ENCODE measurements at places on chromosomes 5 and 9.

DNA sequence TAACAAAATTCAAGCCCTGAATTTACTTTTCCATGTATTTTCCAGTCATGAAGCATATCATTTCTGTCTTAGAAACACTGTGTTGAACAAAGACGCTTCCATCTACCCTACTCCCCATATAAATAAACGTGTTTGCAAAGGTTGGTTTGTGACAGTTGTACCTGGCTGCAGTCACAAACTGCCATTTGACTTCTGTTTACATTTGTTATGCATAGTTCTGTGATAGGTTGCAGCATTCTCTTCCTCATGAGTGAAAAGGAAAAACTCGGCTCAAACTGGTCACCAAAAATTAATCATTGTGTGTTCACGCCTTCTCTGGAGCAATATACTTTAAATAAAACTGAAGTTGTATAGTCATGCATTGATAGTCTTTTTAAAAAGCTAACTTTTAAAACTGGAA is 69.3 kb upstream of the MOCS2 start:
- DNase-seq: no peak

- no peak for DNase-seq
These were observed 11.8 kb downstream of the IL6ST start for GRCh38 chr5:55982957-55983381.

DNA sequence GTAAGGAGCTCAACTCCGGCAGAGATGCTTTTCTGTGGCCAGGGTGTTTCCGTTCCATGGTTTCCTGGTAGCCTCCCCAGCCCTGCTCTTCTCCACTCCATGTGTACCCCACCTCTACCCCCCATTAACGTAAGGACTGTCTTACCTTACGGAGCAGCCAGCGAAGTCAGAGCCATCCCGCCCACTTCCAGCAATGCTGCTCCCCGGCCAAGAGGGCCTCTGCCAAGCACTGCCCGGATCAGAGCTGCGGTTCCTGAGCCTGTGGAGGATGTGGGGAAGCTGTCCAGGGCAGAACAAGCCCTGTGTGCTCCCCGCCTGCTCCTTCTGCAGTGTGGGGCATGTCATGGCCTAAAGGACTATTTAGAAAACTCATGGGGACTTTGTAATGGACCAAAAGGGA is 261.2 kb downstream of the GADD45G start:
- DNase-seq: no peak

DNA sequence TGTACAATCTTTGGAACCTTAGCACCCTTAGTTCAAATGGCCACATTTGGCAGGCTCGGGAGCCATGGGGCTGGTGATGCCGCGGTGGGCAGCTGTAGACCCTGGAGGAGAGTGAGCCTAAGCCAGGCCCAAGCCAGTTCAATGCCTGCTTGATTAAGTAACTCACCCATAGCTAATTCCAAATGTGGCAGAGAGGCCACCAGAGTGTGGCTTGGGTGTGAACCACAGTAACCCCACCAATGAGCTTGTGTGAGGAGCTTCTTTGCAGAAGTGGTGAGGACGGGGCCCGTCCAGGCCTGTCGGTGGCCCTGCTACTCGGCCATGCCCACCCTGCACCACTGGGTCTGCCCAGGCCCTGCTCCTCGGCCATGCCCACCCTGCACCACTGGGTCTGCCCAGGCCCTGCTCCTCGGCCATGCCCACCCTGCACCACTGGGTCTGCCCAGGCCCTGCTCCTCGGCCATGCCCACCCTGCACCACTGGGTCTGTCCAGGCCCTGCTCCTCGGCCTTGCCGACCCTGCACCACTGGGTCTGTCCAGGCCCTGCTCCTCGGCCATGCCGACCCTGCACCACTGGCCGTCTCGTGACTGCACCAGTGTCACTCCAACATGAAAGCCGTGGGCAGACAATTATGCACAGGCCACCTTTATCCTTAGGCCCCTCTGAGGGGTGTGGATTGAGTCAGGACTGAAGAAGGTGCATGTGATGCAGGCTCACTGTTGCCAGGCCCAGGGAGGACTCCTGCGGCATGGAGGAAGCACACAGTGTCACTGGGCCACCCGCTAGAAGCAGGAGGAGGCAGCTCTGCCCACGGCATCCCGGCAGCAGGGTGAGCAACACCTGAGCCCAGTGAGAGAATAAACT is 75.4 kb downstream of the MRPL36 start:
- DNase-seq: no peak

DNA sequence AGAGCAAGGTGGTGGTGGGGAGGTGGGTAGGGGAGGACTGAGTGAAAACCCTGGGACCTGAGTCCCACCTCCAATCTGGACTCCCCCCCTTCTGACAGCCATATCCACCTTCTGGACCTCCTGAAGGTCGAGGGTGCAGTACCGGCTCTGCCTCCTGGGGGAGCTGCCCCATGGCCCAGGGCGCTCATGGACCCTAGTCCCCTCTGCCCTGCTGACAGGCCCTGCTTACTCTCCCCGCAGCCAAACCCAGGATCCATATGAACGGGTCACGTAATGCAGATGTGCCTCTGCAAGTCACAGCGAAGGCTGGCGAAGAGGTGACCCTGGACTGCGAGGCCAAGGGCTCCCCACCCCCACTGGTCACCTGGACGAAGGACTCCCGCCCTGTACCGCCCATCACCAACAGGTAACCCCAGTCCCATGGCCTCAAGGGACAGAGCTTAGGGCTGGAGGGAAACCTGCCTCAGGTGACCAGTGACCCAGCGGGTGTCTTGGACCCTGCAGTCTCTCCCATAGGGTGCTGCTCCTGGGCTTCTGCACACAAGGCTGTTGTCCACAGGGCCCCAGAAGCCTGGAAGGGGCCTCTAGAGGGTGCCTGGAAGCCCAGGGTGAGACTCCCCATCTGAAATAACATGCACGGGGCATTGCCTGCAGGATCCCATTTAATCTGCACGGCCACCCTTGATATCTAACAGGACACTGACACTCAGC is 61.7 kb downstream of the HMCN2 start:
- DNase-seq: peak; percentile 70

- no peak for DNase-seq
These were observed 138.1 kb downstream of the C5orf15 start for GRCh38 chr5:133830281-133830680.

- DNase-seq: no peak
These were observed 76.7 kb upstream of the GDNF start for GRCh38 chr5:37916525-37916924.

DNA sequence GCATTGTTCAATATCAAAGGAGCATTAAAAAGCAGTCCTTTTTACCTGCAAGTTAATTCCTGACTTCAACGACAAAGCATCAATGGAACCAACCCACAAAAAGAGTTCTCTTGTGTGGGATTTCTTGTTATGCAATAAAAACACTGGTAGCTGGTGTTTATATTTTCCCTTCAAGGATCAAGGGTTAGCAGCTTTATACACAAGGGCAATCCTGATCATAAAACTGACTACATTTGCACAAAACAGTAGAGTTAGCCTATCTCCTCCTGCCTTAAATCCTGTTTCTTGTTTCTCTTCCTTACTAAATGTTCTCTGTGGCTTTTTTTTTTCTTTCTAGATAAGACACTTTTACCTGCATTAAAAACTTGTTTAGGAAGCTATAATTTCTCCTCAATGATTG is 306.4 kb downstream of the SLCO4C1 start:
- DNase-seq: no peak

GRCh38 chr5:34756781-34757624 is 82.0 kb upstream of the TTC23L start:
- no peak for DNase-seq

DNA sequence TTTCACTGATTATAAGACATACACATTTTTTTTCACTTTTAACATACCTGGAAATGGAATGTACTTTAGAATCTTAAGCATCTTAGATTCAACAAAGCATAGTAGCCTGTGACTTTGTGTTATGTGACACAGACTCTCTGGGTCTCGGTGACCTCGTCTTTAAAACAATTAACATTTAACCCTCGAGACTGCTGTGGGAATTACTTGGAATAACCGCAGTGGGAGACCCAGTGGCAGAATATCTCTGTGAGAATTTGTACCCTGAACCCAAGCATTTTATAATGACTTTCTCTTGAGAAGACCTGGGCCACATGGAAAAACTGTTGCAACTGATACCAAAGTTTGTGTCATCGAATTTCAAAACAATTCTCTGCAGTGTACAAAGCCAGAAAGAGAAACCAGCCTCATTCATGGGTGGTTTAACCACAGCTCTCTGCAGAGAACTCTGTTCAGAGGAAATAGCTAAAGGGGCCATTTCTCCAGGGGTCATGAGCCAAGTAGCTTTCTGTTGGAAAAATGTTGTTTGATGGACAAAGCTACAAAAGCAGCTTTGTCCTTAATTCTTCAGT is 10.0 kb upstream of the RETREG1 start:
- no peak for DNase-seq

DNA sequence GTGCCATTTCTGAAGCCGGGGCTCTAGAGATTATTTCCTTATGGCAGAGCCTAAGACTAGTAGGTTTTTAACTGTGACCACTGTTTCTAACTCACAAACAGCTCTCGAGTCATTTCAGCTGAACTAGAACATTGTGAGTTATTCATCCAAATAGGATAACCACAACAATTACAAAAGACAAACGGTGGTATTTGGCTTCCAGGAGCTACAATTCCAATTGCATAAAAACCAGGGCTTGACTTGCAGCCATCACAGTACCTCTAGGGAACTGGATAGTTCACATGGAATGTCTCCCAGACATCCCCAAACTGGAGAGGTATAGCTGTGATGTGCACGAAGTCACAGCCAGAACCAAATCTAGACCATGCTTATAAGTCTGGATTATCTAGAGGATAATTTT is 224.8 kb downstream of the FAM114A2 start:
- DNase-seq: no peak

DNA sequence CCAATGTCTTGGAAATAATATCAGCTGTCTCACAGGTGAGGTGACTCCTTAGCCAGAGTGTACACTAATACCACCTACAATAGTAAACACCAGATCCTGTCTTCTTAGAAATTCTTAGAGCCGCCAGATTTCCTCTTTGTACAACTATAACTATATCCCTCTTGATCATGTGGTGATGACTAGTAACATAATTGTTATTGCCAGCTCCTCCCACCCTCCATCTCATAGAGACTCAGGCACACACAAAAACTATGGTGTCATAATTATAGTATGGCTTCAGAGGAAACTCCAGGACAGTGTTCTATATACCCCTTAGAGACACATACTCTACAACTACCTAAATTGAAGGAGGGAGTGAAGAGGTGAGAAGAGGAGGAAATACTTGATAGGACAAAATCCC is 33.1 kb downstream of the PGGT1B start:
- DNase-seq: no peak

DNA sequence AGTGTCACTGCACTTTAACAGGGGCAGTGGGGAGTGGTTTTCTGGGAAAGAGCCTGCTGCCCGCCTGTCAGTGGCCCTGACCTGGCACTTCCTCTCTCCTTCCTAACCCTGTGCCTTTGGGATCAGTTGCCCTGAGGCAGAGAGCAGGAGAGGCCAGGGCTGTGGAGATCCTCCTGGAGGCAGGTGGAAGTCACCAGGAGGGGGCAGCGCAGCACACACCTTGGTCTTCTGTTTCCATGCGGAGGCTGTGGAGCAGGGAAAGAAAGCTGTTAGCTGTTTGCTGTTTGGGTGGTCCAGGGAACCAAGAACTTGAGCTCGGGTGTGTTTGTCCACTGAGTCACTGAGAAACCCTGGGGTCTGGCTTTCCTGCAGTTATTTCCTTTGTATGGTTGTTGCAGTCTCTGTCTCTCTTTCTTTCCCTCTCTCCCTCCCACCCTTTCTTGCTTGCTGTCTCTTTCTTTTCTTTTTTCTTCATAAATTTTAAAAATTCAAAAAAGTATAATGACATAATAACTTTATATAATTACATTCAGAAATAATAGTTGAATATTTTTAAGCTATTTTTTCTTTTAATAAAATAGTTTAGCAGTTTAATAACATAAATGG is 28.1 kb downstream of the NTRK2 start:
- peak; percentile 26 for DNase-seq

- DNase-seq: no peak
These were observed 690.9 kb downstream of the ISL1 start for GRCh38 chr5:52073993-52074689.

- no peak for DNase-seq
These were observed 10.0 kb downstream of the CRB2 start for GRCh38 chr9:123365881-123366528.

DNA sequence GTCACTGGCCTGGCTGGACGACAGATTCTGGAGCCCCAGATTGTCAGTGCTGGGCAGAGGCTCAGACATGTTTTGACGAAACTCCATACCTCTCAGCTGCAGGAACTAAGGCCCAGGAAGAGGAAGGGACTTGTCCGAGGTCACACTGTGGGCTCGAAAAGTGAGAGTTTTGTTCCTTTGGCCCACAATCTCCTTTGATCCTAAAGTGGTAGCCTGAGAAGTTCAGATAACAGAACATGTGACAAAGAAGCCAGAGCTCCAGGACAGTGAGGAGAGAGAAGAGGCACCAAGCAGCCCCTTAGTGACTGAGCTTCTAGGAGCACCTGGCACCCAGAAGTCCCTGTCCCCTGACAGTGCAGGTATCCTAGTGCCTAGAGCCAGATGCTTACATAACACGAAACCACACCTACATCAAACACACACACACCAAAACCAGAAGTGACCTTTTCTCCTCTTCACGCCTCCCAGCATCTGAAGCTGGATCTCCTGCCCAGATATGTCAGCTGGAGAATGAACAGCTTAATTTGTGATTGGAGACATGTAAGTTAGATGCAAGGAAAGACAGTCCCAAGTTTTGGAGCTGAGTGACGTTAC is 88.9 kb downstream of the ADRB2 start:
- peak; percentile 32 for DNase-seq

DNA sequence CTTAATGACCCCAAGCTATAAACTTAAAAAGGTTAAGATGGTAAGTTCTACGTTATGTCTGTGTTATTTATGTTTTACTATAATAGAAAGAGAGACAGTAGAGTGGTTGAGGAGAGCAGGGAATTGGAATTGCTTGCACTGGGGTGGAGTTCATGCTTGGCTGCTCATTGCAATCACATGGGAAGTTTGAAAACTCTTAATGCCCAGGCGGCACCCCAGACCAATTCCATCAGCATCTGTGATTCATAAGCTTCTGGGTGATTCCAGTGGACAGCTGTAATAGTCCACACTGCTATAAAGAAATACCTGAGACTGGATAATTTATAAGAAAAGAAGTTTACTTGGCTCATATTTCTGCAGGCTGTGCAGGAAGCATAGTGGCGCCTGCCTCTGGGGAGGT is 323.9 kb upstream of the MSX2 start:
- DNase-seq: no peak

- no peak for DNase-seq
These were observed 111.8 kb downstream of the CARTPT start for GRCh38 chr5:71830681-71831539.

GRCh38 chr9:110251212-110251611 is 5.1 kb downstream of the TXN start:
- DNase-seq: no peak
